ENCODE measurements at places on chromosomes 2 and 18. TPM values are rescaled to one million over a fixed set of nuclear protein-coding genes. Genes with fewer than 3 reads are reported as not detected.

The KCNIP3 gene
- 0.94 TPM for polyA plus RNA-seq

The SPEG gene
- 13.0 TPM for polyA plus RNA-seq

The LHCGR gene
- not detected for polyA plus RNA-seq

The PROKR1 gene
- not detected for polyA plus RNA-seq

The SP5 gene
- polyA plus RNA-seq = not detected

The FOXD4L1 gene
- 0.67 TPM for polyA plus RNA-seq

The POTEC gene
- not detected for polyA plus RNA-seq

The ZNF385B gene
- not detected for polyA plus RNA-seq

The TACR1 gene
- 0.14 TPM for polyA plus RNA-seq

The OTOS gene
- polyA plus RNA-seq = not detected

The TMEM247 gene
- not detected for polyA plus RNA-seq

The CNDP1 gene
- not detected for polyA plus RNA-seq

The CABYR gene
- 15.2 TPM for polyA plus RNA-seq

The KCNG3 gene
- polyA plus RNA-seq = 0.70 TPM

The MORN2 gene
- polyA plus RNA-seq = 44.7 TPM

The DYNAP gene
- not detected for polyA plus RNA-seq

The GPR45 gene
- not detected for polyA plus RNA-seq

The ALLC gene
- polyA plus RNA-seq = not detected

The ANKRD36 gene
- polyA plus RNA-seq = 5.6 TPM

The SPATA3 gene
- polyA plus RNA-seq = not detected

The NPPC gene
- 0.12 TPM for polyA plus RNA-seq

The PRKAG3 gene
- polyA plus RNA-seq = not detected

The DOCK10 gene
- polyA plus RNA-seq = 43.0 TPM

The MAB21L4 gene
- polyA plus RNA-seq = not detected

The ANKRD30B gene
- polyA plus RNA-seq = not detected

The GREB1L gene
- polyA plus RNA-seq = 1.1 TPM

Data from A549 (cell line).